EL (cell line): ENCODE measurements at places on chromosomes 7 and 10.
A peak's percentile ranks its signal among the peaks of the same experiment; 100 is the strongest.

DNA sequence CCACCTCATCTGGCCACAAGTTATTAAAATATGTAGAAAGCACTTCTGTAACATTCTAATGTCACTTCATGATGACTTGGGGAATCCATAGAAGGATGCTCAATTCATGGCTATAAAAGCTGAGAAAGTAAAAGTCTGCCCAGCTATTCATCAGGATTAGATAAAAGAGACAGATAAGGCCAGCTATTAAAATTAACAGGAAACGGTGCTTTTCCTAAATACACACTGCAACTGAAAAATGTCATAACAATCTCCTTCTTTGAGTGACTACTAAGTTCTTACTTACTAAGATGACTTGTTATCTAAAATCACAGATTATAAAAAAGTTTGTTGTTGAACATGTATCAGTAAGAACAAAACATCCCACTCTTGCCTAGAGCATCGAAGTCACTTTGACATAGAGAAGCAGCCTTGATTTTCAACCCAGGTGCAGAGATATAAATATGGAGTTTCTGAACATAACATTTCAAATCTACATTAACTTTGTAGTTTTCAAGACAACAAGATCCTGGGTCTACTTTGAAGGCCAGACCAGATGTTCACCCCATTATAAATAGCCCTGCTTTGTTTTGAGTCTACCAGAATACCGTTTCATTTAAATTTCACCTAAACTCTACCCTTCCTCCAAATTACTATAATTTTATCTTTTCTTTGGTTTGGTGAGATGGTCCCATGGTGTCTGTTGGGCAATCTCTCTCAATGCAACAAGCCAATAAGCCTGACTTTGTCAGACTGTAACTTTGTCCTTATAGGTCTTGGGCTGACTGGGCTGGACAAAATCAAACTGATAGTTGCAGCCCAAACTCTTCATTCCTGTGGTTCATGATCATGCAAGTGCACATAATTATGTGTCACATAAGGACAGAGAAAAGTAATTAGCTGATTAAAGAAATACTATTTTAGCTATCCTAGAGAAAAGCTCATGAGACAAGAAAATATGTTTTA, 24.0 kb downstream of the HYCC1 start:
- no peak for DNase-seq

- DNase-seq = no peak
Measured at GRCh38 chr10:11695779-11696178, 46.4 kb upstream of the ECHDC3 start.

- no peak for DNase-seq
Measured at GRCh38 chr10:72818076-72818475, 75.5 kb upstream of the OIT3 start.

DNA sequence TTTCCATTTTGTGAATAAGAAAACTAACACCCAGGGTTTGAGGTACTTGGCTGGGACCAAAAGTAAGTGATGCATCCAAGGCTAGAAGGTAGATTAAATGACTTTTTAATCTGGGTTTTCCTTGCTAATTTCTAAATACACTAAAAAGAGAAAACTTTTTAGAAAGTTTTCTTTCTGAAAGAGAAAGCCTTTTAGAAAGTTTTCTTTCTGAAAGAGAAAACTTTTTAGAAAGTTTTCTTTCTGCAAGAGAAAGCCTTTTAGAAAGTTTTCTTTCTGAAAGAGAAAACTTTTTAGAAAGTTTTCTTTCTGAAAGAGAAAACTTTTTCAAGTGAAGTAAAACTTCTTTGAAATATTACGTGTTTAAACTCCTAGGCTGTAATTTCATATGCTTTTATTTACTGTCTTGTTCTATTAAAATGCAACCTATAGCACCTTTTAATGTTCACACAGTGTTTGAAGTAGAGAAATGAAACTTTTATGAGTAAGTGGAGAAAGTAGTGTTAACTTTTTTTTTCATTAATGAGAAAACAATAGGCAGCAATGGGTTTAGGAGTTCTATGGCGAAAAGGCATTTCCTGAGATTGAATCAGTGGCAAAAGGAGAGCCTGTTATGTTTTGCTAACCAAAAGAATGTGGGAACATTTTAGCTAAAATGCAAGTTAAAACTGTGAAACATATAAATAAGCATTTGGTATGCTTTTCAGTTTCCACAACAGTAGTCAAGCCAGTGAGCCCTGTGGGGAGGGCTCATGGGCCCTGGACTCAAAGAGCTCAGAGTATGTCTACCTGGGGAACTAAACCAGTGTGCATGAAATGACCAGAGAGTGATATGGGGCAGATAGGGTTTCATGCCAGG, 103.7 kb downstream of the RBM20 start:
- no peak for DNase-seq

GRCh38 chr10:127762925-127763324, 25.9 kb downstream of the FOXI2 start:
- DNase-seq = no peak

DNA sequence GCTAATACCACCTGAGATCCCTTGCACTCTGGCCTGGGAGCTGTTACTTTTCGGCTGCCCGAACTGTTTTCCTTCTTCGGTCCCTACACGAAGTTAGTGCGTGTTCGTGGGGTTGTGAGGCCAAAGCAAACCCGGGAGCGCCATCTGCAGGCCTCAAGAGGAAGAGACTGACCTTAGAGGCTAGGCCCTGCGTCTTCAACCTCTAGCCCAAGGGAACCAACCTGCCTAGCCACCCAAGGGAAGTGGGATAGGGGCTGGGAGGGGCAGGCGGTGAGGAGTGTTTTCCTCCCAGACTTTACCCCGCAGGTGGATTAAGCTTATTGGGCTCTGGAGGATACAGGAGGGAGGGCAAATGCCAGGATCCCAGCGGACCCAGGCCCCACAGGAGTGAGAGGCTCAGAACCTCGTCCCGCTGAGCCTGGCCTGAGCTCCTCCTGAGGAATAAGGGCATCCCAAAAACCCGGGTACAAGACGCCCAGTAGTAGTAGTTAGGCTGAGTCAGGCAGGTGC, 1.7 kb upstream of the PAX2 start:
- peak; percentile 70 for DNase-seq

DNA sequence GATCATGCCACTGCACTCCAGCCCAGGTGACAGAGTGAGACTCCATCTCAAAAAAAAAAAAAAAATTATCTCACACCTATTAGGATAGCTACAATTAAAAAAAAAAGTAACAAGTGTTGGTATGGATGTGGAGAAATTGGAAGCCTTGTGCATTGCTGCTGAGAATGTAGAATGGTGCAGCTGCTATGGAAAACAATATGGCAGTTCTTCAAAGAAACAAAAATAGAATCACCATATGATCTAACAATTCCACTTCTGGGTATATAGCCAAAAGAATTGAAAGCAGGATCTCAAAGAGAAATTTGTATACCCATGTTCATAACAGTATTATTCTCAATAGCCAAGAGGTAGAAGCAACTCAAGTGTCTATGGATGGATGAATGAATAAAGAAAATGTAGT, 143.6 kb upstream of the PRR15 start:
- DNase-seq = no peak

- peak; percentile 22 for DNase-seq
Measured at GRCh38 chr7:88337572-88337971, 30.9 kb upstream of the STEAP4 start.

DNA sequence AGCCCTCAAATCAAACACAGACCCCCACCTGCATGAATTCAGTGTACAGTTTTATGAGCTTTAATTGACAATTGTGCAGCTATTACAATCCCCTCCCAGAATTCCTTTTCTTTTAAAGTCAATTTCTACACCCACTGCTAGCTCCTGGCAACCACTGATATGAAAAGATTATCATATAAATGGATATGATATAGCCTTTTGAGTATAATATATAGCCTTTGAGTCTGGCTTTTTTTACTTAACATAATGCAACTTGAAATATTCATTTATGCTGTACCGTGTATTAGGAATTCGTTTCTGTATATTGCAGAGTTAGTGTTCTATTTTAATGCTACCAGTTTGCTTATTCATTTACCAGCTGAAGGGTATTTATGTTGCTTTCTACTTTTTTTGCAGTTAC, 127.7 kb downstream of the CCSER2 start:
- DNase-seq = no peak

DNA sequence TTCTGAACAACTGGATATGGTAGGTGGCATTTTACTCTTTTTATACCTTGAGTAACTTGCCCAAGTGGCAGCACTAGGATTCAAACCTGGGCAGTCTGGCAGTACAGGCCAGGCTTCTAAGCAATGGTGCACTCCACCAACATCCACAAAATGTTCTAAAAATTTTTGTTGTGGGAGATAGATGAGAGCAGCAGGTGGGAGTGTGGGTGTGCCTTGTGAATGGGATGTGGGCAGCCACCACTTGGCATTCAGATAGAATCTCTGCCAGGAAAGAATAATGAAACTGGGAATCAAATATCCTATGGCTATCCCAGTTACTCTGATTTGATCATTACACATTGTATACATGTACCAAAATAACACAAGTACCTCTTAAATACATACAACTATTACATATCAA, 810.7 kb downstream of the MAGI2 start:
- no peak for DNase-seq

DNA sequence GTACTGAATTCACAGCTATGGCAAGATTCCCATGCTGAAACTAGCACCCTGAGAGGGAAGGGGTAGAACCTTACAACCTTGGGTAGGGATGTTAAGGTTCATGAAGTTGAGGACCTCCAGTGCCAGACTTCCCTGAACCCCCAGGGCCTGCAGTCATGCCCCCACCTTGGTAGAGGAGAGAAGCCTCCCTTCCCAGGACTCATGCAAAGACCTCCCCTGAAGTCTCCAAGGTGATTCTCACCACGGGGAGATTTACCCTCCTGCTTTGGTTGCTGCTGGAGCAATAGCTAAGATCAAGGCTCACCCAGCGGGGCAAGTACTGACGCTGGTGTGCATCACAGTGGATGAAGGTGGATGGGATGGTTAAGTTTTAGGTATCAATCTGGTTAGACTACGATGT, 49.1 kb upstream of the PFKP start:
- DNase-seq = no peak

GRCh38 chr10:75525646-75526045, 94.2 kb downstream of the LRMDA start:
- no peak for DNase-seq

- no peak for DNase-seq
Measured at GRCh38 chr7:48839108-48839507, 85.2 kb upstream of the CDC14C start.

DNA sequence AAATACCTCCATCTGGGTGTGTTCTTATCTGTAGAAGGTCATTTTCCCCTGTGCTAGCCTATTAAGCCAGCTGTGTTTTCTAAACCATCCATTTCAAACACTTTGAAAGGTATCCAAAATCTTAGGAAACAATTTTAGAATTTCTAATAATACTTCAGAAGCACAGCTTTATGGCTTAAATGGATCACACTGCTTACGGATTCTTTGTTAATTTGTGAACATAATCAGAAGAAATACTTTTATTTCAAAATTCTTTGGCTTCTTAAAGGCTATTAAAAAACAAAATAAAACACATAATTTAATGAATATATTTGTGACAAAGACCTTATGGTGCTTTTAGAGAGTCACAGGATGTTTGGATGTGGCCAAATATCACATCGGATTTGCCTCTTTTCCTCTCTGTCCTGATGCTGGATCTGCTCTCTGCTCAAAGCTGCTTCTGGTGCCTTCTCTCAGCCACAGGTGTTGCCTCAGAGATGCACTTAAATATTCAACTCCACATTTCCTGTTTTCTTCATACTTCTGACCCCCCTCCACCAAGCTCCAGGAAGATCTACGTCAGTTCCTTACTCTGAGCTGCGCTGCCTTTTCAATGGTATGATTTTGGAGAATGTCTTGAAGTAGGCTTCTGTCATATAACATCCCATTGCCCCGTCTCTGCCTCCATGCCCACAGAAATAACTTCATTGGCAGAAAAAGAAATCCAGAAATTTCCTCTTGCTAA, 230.6 kb downstream of the MLLT10 start:
- DNase-seq = no peak

- no peak for DNase-seq
Measured at GRCh38 chr7:82926477-82926876, 236.2 kb downstream of the PCLO start.

DNA sequence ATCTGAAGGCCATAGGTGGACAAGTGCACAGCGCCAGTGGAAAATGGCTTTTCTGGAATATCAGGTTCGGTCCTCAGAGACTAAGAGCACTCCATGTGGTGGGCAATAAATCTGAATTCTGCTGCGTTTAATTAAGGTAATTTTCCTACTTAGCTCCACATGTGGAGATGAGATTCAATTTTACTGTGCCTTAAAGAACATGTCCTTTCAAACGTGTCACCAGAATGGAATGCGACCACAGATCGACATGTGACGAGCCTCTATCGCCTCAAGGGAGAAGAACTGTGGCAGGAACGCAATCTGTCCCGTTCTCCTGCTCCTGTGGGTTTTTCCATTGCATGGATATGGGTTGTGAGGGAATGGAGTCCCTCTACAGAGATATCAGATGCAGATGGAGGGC, 205.3 kb upstream of the ZNF32 start:
- peak; percentile 96 for DNase-seq

GRCh38 chr10:121495719-121496118, 102.5 kb downstream of the FGFR2 start:
- DNase-seq = no peak

DNA sequence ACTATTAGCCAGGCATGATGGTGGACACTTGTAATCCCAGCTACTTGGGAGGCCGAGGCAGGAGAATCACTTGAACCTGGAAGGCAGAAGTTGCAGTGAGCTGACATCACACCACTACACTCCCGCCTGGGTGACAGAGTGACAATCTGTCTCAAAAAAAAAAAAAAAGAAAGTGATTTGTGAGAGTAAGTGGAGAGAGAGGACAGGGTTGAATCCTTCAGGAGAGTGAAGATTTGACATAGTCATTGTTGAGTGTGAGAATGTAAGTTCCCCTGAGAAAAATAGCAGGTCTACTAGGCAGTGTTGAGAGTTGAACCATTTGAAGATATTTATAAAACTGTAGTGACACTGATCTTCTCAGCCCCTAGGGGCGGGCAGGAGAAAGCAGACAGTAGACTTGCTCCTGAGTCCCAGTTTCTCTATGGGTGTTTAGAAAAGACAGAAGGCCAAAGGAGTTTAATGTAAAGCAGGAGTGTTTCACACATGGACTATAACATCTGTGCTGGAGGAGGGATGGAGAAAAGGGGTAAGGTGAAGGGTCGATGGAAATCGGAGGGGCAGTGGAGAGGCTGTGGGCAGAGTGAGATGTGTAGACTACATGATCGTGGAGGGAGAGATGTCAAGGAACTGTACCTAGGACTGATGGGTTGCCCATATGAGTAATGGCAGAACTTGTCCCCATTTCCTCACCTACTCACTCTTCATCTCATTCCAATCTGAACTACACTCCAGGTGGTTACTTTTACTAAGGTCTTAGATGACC, 13.7 kb upstream of the LAMB4 start:
- no peak for DNase-seq

- DNase-seq = no peak
Measured at GRCh38 chr7:45601816-45602540, 27.8 kb downstream of the ADCY1 start.
